Progenitor cell of endocrine pancreas (in vitro differentiated cells): ENCODE measurements at places on chromosomes 1 and 21.

- DNase-seq = no peak
These were observed 5.1 kb upstream of the S100A10 start for GRCh38 chr1:151998611-151999362.

DNA sequence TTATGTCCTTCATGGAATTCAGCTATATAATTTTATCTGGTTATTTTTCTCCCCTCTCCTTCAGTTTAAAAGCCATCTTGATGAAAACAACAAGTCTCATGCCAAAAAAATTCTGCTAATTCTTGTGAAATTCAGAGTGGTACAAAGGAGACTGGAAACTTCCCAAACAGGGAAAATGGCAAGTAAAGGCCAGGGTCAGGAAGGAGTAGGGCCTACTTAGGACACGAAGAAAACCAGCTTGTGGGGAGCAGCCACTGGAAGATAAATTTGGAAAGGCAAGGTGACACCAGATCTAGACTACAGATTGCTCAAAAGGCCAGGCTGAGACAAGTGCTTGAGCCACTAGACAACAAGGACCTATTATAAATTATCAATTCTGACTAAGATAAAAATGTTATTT is 6.4 kb downstream of the TSTD1 start:
- no peak for DNase-seq

- no peak for DNase-seq
These were observed 121.3 kb downstream of the HUNK start for GRCh38 chr21:31993826-31994825.

- DNase-seq = no peak
These were observed 14.6 kb upstream of the PTGFRN start for GRCh38 chr1:116895073-116895472.

DNA sequence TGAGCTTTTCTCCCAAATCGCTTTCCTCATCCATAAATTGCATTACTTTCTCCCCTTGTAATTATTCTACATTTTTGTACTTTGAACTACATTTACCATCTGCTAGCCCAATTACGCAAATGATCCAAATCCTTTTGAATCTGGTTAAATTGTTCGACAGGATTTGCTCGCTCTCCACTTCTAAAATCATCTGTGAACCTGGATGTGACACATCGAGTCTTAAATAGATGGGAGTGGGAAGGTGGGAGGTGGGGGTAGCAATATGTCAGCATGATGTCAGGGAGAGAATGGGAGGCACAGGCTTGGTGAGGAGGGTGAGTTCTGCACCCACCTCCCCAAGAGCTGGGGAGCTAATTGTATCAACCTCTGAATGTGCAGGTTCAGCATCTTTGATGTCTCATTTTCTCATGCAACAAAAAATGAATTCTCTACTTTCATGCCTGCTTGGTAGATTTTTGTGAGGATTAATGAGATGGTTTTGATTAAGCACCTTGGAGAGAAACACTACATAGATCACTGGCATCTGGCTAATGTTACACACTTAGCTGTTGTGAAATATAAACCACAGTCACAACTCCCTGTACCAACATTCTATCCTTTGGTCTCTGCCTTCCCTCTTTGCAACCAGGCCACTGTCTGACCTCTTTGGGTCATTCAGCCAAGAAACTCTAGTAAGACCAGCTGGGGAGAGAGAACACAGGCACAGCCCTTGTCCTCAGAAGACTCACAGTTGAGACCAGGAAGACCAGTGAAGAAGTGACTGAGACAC is 165.1 kb downstream of the DAB1 start:
- no peak for DNase-seq

GRCh38 chr1:215825056-215825455 is 258.0 kb downstream of the KCTD3 start:
- no peak for DNase-seq

- DNase-seq = no peak
These were observed 299.5 kb upstream of the FMN2 start for GRCh38 chr1:239792157-239792556.

DNA sequence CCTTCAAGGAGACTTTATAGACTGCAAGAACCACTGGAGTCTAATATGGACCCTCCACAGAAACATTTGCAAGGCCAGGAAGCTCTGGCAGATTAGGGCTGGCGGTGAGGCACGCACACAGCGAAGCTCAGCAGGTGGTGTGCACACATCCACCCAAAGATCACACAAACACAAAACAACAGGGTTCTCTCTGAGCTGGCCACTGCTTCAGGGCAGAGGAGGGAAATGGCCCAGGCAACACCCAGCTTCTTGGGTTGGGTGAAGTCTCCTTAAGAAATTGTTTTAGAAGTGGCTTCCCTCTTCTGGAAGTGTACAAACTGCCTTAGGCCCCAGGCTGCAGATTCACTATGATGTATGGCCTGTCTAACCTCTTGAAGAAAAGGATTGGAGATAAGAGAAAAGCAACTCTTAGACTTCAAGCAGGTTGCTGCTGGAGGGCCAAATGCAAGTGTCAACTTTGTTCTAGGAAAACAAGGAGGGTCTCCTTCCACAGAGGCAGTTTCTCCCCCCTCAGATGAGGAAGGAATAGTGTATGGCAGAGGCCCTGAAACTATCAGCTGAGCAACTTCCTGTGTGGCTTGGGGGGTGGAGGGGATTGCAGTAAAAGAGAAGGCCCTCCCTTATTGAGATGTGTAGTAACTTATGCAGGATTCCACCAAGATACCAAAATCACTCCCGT is 2.0 kb downstream of the RCSD1 start:
- no peak for DNase-seq

DNA sequence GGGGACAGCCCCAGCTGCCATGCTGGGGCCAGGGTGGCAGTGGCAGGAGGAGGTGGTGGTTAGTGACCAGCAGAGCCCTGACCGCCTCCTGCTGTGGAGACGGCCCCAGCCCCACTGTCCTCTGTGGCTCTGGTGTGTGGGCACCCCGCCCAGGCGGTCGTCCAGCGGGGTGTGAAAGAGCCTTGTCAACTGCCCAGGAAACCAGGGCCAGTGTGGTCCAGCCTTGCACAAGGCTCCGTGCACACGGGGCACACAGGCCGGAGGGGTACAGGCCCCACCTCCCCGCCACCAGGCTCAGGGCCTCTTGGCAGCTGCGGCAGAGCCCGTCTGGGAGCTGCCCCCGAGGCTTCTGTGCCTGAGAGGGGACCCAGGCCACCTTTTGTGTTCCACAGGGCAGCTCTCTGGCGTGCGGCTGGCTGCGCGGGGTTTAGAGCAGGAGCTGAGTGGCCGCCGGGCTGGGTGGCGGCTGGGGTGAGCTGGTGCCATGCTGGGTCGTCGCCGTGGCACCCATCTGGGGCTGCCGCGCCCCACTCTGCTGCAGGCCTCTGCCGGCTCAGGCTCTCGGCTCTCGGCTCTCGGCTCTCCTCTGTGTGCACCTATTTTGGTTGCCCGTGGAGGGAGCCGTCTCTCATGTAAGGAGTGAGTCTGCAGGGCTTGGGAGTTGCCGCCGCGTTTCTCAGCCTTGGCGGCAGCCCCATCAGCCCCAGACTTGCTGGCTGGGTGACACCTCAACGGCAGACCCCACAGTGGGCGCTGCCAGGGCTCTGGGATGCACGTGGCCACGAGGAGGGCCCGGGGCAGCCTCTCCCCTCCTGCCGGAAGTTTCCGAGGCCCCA is 36.1 kb downstream of the SLX9 start:
- no peak for DNase-seq

- DNase-seq = no peak
These were observed 76.9 kb downstream of the MRPL37 start for GRCh38 chr1:54276617-54277450.

DNA sequence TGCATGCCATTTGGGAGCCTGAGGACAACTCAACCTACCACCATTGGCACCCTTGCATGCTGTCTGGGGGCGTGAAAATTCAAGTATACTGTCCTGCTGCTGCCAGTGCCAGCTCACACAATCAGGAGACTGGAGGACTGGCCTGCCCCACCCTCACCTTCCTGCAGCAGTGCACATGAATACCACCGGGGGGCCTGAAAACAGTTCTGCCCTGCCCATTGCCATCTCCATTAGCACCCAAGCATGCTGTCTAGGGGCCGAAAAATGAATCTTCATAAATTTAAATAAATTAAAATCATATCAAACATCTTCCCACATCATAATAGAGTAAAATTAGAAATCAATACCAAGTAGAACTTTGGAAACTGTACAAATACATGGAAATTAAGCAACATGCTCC is 322.1 kb upstream of the TMPRSS15 start:
- no peak for DNase-seq

GRCh38 chr1:150516050-150516591 is 569 bp downstream of the FALEC start:
- no peak for DNase-seq

GRCh38 chr1:37865348-37866120 is 6.1 kb upstream of the MTF1 start:
- no peak for DNase-seq

GRCh38 chr1:207698822-207699483 is 52.9 kb upstream of the CD46 start:
- DNase-seq = peak; percentile 17

- no peak for DNase-seq
These were observed 54.8 kb downstream of the IER5 start for GRCh38 chr1:181143102-181143859.

DNA sequence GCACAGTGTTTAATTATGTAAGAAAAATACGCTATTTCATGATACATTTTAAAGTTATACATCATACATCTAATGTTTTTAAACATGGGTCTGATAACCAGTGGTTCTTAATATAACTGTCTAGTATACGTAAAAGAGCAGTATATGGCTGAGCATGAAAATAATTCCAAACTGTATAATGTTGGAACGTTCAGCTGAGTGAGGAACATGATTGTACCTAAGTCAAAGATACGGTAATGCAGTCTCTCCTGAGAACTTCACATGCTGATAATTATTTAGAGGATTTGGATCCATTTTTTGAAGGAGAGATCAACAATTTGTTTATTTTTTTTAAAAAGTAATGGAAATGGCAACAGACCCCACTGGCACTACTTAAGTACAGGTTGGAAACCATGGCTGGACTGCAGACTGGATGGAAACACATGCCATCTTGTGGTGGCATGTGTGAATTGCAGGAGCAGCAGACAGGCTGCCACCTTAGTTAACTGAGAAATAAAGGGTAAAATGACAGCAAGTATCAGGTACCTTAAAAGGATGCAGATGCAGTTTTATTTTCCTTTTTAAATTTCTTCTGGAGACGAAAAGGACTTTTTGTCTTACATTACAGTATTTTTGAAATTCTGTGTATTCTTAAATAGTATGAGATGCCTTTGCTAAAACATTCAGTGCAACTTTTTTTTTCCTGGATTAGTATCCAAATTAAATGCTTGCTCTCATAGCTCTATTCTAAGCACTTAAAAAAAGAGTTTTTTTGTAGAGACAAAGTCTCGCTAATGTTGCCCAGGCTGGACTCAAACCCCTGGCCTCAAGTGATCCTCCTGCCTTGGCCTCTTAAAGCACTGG is 73.8 kb downstream of the MTR start:
- peak; percentile 14 for DNase-seq

DNA sequence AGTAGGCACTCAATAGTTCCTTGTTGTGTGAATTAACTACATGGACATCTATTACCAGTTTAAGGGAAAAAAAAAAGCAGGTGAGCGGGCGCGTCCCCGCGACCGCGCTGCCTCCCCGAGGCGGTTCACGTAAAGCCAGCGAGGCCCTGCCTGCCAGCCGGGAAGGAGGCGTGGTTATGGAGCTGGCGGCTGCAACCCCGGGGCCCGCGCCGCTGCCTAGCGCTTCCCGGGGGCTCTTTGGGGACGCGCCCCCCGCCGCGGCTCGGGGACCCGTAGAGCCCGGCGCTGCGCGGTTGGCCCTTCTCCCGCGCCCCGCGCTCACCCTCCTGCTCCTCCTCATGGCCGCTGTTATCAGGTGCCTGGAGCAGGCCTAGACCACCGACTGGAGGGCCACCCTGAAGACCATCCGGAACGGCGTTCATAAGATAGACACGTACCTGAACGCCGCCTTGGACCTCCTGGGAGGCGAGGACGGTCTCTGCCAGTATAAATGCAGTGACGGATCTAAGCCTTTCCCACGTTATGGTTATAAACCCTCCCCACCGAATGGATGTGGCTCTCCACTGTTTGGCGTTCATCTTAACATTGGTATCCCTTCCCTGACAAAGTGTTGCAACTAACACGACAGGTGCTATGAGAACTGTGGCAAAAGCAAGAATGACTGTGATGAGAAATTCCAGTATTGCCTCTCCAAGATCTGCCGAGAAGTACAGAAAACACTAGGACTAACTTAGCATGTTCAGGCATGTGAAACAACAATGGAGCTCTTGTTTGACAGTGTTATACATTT is 2.6 kb upstream of the CC2D1B start:
- peak; percentile 64 for DNase-seq

DNA sequence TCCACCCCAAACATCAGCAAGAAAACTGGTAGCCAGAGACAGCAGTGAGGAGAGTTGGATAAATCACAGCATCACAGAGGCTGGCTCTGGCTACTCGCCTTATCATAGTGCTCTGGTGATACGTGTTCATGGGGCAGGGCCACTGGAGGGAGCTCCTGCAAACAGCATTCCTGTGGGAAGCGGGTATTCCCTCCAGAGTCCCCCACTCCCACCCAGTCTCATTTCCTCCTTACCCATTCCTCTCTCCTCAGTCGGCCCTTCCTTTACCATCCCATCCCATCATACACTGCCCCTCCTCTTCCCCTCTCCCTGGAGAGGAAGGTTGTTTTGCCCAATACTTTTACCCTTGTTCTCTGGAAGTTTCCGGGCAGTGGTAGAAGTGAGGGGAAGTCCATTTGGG is 7.1 kb downstream of the NHLH2 start:
- no peak for DNase-seq

- no peak for DNase-seq
These were observed 4.6 kb downstream of the NENF start for GRCh38 chr1:212437179-212437798.

DNA sequence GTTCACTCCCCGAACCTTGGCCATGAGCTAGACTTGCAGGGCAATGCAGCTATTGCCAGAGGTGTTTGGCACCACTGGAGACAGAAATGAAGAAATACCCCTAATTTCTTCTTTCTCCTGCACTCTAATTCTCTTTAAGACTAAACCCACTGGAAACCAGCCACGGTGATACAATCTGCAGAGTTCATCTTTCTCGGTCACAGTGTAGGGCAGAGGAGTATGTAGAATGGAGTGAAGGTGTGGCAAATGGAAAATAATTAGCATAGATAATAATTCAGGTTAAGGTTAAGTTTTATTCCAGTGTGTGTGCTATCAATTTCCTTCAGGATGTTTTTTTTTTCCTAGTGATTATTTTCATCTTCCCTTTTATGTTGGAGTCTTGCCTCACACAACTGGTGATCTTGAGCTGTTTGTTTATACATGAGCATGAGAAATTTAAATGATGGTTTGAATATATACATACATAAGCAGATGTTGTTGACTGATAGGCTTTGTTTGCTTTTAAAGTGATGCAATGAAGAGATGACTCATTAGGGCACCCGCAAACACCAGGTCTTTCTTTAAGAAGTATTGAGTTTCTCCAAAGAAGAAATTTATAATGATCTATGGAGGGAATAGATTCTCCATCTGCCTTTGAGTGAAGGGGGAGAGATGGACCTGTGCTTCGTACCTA is 81.9 kb downstream of the SPATA17 start:
- DNase-seq = no peak

GRCh38 chr1:206842854-206843253 is 22.6 kb upstream of the IL20 start:
- no peak for DNase-seq

GRCh38 chr21:16522548-16522947 is 792.8 kb downstream of the USP25 start:
- no peak for DNase-seq
